AG08396 (cell line): ENCODE measurements at places on chromosomes 2 and 18.
A peak's percentile ranks its signal among the peaks of the same experiment; 100 is the strongest.

DNA sequence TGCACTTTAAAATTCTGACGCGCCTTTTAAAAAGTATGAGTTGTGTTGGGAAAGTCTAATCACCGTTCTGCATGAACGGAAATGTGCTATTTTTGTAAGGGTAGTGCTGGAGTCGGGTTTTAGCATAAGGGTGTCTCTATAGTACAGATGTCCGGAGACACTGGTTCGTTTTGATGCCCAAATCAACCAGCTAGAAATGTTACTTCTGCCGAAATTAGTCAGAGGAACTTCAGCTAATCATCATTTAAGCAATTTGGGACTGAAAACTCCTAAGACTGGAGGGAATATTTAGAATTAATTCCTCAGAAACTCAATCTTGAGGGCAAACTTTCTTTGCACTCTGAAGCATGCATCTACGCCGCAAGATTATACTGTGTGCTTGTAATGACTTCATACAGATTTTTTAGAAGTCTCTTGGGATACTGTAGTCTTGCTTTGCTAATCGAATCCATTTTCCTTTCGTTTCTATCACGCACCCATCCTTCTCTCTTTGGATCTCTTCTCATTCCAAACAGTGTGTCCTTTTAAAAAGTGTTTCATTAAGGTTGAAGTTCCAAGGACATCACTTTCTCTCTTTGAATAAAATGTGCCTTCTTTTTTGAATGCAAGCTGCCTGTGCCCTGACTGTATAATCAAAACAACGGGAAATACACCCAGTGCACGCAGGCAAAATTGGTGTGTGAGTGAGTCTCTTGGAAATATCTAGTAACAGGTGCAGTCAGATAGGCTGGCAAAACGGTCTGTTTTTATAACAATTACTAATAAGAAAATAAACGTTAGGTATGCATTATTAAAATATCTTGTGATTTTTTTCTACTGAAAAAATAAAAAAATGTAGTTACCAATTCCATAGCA is 270.9 kb upstream of the TCF4 start:
- DNase-seq: no peak

DNA sequence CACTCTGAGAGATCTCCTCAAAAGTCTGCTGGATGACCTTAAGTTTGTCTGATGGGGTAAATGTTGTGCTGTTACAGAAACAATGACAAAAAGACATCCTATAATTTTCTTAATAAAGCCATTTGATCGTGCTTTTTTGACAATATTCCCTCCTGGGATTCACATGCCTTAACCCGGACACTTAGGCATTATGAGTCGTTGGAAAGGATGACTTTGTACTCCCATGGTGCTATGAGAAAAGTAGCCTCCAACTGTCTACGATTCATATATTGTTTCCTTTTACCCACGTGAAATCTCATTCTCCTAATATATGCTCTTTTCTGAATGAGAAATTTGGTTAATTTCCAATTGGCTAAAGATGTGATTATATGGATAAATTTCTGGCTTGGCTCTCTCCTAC is 6.1 kb upstream of the MPP4 start:
- no peak for DNase-seq

DNA sequence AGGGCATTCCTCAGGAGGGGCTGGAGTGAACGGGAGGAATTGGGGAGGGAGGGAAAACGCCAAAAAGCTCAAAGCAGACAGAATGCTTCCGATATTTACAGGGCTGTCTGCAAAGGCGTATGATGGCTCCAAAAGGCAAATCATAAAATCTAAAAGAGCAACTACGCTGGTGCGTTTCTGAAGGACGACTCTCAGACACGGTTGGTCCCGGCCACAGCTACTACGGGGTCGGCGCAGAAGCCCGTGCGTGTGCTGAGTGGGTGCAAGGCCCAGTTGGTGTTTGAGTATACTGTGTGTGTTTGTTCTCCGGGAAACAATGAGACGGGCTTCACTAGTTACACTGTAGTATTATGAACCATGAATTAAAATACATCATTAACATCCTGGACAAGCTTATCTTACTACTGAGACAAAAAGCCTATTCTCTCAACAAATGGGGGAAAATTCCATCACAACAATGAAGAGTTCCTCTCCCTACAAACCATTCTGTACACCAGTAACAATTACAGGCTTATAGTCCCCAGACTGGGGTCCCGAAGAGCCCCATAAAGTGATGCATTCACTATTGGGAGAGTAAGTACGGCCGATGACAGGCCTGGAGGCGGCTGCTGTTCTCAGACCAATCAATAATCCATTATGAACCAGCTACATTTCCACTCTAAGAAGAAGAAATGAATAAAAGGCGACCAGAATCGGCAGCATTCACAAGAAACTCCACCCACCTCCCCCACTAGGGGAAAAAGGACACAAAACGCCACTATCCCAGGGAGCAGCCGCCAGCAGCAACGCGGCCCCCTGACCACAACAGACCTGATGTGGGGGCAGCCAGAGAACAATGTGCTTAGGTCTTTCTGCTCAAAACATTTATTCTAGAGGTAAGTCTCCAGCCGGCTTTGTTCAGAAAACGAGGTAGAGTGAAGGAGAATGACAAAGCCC is 43.4 kb downstream of the ZNF516 start:
- DNase-seq: no peak

GRCh38 chr2:69055688-69056470 is 42.9 kb downstream of the ANTXR1 start:
- no peak for DNase-seq

DNA sequence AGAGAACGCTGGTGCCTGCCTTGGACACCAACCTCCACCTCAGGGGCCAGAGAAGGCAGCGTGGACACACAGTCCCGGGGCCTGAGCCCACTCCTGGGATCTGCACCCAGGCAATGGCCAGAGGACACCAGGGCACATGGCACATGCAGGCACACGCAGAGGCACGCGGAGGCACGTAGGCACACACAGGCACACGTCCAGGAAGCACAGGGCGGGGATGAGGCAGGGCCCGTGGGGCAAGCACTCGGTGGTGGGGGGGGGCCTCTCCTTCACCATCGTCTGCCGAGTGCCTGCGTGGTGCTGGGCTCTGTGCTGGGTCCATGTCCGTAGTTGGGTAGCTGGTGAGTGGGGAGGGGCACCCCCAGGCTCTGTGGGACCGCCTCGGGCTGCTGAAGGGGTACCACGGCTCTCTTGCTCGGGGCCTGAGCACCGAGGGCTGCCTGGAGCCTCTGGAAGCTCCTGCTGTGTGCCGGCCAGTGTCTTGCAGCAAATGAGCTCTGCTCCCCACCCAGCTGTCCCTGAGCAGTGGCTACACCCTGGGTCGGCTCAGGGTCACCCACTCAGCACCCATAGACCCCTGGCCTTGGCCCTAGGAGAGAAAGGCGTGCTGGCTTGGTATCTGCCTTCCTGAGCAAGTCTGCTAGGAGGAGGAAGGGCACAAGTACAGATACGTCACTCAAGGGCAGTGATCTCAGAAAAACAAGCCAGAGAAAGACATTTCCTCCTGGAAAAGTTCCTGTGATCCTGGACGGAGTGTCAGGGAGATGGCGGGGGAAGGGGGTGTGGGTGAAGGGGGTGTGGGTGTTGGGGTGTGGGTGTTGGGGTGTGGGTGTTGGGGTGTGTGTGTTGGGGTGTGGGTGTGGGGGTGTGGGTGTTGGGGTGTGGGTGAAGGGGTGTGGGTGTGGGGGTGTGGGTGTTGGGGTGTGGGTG is 26.4 kb downstream of the RTP5 start:
- peak; percentile 64 for DNase-seq
